ENCODE measurements at places on chromosomes 4 and X. TPM values are rescaled to one million over a fixed set of nuclear protein-coding genes. Genes with fewer than 3 reads are reported as not detected.

- DNase-seq, result no peak
Observed at GRCh38 chrX:148885203-148885602, 384.8 kb downstream of the AFF2 start.

GRCh38 chrX:106875151-106875550 is 28.0 kb downstream of the RIPPLY1 start:
- DNase-seq, result no peak

Gene TBC1D8B
- 1.1 TPM for total RNA-seq

GRCh38 chrX:36867143-36867542 is 141.0 kb upstream of the FAM47C start:
- peak; percentile 2 for DNase-seq

- no peak for DNase-seq
Observed at GRCh38 chr4:88137112-88137511, 21.3 kb downstream of the ABCG2 start.

DNA sequence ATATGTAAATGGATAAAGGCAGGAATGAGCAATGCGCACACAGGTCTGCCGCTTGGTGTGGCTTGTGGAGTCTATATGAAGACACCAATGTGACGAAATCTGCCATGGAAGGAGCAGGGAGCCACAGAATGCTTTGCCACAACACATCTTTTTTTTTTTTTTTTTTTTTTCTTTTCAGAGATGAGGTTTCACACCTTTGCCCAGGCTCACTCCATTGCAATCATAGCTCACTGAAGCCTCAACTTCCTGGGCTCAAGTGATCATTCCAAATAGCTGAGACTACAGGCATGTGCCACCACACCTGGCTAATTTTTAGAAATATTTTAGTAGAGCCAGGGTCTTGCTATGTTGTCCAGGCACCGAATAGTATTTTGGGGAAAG is 17.4 kb upstream of the SLC34A2 start:
- no peak for DNase-seq

Gene VEGFD
- total RNA-seq, result 0.43 TPM

- DNase-seq, result peak; percentile 26
Observed at GRCh38 chr4:40629401-40630334, at the start of gene RBM47. RBM47 (minus strand) TSS chr4:40629864; CDS start chr4:40438893, 190,971 bp downstream.

Gene PABPC1L2B
- total RNA-seq, result not detected

DNA sequence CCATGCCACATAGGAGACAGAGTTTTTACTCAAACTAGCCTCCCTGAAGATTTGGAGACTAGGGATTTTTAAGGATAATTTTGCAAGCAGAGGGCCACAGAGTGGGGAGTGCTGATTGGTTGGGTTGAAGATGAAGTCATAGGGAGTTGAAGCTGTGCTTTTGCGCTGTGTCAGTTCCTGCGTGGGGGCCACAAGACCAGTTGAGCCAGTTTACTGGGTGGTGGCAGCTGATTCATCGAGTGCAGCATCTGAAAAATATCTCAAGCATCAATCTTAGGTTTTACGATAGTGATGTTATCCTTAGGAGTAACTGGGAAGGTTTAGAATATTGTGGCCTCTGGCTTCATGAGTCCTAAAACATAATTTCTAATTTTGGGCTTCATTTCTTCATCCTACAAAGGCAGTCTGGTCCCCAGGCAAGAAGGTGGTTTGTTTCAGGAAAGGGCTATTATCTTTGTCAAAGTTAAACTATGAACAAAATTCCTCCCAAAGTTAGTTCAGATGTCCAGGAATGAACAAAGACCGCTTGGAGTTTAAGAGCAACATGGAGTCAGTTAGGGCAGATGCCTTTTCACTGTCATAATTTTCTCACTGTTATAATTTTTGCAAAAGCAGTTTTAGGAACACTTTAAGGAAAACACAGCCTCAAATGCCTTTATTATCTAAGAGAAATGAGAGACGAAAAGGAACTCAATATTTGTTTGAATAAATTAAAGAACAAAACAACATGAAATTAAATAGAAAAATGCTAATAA is 960.8 kb upstream of the PRKX start:
- DNase-seq, result no peak

DNA sequence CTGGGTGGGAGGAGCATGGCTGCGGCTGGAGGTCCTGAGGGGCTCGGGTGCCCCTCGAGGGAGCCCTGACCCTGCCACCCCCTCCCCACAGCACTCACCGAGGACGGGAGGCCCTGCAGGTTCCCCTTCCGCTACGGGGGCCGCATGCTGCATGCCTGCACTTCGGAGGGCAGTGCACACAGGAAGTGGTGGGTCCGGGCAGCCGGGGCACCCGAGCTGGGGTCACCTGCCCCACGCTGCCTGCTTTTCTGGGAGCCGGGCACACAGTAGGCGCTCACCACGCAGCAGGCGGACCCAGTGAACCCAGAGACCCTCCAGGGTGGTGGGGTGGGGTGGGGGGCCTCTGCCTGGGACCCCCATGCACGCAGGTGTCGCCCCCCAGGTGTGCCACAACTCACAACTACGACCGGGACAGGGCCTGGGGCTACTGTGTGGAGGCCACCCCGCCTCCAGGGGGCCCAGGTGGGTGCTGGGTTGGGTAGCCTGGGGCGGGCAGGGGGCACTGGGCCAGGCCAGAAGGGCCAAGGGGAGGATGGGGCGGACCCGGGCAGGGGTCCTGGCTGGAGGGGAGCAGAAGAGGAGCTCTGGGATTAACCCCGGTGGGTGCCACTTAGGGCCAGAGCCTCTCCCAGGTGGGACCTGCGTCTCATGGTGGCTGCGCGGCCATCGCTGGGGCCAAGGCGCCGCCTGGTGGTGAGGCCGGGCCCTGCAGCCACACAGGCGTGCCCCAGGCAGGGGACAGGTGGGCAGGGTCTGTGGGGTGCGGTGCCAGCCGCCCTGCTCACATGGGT is 1.4 kb downstream of the HGFAC start:
- DNase-seq, result peak; percentile 61

GRCh38 chrX:46882266-46882665 is 30.0 kb upstream of the JADE3 start:
- no peak for DNase-seq

DNA sequence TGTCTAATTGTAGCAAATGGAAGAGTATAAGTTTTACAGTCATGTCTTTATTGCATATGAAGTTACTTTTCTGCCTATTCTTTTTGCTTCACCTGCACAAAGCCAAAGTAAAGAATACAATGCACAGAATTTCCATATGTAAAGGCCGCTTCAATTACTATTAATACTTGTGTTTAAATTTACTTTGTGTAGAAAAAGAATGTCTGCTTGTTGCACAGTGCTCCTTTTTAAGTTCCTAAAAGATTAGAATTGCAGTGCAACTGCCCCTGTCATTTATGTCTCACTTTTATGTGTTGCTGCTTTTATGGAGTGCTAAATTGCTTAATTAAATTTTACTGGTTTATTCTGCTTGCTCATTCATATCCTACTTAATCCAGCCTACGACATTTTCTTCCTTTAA is 830.5 kb downstream of the PDHA2 start:
- DNase-seq, result no peak

DNA sequence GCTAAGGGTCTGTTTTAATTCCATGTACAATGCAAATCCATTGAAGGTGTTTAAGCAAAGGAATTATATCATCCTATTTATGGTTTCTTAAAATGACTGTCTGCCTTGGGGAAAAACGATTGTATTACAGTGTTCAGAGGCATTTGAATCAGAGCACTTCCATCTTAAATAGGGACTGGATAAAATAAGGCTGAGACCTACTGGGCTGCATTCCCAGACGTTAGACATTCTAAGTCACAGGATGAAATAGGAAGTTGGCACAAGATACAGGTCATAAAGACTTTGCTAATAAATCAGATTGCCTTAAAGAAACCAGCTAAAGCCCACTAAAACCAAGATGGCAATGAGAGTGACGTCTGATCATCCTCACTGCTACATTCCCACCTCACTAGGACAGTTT is 1167.2 kb upstream of the PABPC4L start:
- no peak for DNase-seq

DNA sequence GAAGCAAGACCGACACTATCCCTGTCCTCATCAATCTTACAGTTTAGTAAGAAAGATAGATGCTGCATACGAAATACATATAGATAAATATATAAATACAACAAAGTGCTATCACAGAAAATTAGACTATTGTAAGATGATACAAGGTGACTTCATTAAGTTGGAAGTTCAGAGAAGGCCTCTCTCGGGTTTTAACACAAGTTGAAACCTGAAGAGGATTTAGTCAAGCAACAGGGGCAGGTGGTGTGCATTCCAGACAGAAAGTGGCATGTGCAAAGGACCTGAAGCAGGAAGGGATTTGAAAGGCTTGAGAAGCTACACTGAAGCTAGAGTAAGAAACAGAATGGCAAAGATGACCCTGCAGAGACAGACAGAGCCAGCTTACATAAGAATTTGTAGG is 36.5 kb downstream of the USP46 start:
- no peak for DNase-seq

Gene CCSER1
- total RNA-seq, result 11.9 TPM

- no peak for DNase-seq
Observed at GRCh38 chrX:43500996-43501694, 155.0 kb upstream of the MAOA start.

DNA sequence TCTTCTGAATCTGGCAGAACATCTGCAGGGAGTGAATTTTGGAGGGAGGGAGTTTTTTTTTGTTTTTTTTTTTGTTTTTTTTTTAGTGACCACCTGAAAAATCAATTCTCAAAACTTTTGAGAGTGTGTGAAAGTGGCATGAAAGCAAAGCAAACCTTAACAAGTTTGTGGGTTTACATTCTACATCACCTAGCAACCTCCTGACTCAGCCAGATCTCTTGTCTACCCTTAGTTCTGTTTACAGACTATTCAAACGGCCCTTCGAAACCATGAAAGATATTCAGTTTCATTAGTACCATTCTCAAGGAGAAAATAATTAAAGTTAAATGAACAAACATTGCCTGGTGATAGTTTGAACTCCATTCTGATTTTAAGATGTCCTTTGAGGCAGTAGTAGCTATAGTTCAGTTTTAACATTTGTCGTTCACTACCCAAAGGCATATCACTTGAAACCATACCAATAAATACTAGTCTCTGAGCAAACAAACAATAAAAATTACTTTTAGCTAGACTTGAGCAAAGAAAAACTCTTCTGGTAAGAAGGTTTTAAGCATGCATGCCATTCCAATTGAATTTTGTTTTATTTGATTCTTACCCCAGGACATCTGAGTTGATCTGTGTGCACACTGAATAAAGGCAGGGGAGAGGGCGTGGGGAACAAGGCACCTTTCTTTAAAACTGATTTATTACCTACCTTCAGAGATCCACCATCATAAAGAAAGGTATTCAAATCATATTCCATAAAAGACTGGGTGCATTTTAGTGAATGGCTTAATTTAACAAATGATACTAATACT is 137.7 kb downstream of the ARX start:
- DNase-seq, result no peak

Gene MXRA5
- total RNA-seq, result 1.3 TPM

- no peak for DNase-seq
Observed at GRCh38 chrX:22389556-22390179, 117.0 kb downstream of the CBLL2 start.

Gene CTBP1
- total RNA-seq, result 219 TPM

Gene EIF2S3
- 440 TPM for total RNA-seq

DNA sequence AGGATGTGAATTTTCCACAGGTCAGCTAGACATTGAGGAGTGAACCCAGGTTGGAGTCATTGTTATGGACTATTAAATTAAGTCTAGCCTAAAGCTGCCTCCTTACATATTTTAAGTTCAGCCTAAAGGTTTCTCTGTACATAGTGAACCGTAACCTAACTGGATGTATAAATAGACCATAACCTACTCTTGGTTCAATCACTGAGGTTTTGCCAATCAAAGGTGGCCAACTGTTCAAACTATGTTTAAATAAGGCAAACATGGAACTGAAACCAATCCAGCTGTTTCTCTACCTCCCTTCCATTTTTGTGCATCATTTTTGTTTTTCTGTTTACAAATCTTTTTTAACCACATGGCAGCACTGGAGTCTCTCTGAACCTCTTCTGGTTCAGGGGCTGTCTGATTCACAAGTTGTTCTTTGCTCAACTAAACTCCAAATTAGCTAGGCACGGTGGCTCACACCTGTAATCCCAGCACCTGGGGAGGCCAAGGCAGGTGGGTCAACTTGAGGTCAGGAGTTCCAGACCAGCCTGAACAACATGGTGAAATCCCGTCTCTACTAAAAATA is 43.9 kb upstream of the SFRP2 start:
- DNase-seq, result no peak

DNA sequence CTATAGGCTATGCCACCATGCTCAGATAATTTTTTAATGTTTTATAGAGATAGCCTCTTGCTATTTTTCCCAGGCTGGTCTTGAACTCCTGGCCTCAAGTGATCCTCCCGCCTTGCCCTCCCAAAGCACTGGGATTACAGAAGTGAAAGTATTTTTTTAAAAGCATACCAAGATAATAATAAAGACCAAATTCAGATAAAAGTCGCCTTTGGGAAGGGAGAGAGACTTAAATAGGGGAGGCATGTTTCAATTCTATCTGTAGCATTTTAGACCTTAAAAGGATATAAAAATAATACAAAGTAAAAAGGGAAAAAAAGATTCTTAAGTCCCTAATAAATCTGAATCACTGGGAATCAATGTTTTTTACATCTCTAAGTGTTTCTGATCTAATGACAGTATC is 108.9 kb downstream of the AFAP1 start:
- DNase-seq, result no peak

Gene TLL1
- 1.7 TPM for total RNA-seq

DNA sequence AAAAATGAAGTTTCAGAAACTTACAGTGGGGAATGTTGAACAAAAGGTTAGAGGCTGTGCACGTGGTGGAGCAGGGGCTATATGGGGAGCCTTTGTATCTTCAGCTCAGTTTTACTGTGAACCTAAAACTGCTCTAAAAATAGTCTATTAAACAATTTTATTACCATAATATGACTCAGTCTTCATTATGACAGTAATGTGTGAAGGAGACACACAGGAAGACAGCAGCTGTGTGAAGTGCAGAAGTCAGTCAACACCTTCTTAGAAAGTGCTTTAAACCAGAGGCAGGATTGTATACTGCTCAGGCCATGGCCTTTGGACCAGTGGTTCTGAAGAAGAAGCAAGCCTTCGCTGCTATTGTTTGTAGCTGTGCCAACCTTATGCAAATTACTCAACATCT is 89.7 kb downstream of the ARHGAP10 start:
- DNase-seq, result no peak

Gene COX7B
- total RNA-seq, result 220 TPM

GRCh38 chrX:98405376-98405775 is 1521.7 kb downstream of the RPA4 start:
- no peak for DNase-seq

DNA sequence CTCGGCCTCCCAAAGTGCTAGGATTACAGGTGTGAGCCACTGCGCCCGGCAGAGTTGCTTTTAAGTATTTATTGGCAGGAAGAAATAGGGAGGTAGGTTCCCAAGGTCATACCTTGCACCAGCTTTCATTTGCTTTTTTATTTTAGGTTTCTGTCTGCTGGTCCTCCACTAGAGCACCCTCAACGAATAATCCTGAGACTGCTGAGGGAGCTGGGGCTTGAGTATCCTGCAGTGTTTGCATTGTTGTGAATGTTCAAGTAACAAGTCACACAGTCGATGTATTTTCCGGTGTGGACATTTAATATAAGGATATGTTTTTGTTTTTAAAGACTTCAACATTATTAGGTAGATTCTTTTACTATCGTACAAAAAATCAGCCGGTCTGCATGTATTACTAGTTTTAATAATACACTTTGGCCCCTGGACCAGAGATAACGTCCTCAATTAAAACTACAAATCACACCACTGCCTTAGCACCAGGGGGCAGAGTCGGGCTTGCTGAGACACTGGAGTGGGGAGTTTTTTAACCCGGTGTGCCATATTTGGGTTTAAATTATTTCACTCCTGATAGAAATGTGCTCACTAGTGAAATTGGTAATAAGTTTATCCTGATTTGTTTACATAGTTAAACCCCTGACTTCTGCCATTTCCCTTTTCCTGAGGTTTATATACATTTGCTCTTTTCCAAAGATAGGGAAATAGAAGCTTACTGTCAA is 11.6 kb downstream of the SMIM20 start:
- peak; percentile 33 for DNase-seq
